ENCODE measurements at places on chromosomes 7 and 10. TPM values are rescaled to one million over a fixed set of nuclear protein-coding genes. Genes with fewer than 3 reads are reported as not detected.

DNA sequence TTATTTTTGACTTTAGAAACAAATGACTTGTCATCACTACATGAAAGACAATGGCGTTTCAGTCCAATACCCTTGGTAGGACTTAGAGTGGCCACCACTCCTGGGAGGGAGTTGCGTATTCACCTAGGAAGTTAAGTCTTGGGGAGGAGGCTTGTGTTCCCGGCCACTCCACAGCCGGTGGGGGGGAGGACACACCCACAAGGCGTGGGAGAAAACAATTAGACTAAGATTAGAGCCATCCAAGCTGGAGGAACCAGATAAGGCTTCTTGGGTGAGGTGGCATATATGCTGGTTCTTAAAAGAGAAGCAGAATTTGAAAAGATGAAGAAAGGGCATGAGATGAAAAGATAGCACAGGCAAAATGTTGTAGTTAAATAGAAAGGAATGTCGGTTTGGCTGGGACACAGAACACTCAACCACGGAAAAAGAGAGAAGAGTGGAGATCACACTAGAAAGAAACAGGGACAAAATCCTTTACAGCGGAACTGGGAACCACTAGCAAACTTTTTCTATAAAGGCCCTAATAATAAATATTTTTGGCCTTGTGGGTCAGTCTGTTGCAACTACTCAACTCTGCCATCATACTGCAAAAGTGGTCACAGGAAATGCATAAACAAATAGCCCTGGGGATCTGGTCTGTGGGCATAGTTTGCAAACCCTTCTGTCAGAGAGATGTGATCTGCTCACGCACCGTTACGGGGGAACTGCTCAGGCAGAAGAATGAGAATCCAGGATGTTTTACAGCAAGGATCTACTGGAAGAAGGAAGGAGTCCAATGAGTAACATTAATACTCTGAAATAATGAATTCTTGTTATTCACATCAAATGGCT lies 651.8 kb downstream of the PARD3 start:
- no peak for DNase-seq

- no peak for DNase-seq
These were observed 577.1 kb downstream of the PARD3 start for GRCh38 chr10:34237898-34238455.

CACNB2 gene
- 1.1 TPM for polyA plus RNA-seq

PGAM2 gene
- not detected for polyA plus RNA-seq

DNA sequence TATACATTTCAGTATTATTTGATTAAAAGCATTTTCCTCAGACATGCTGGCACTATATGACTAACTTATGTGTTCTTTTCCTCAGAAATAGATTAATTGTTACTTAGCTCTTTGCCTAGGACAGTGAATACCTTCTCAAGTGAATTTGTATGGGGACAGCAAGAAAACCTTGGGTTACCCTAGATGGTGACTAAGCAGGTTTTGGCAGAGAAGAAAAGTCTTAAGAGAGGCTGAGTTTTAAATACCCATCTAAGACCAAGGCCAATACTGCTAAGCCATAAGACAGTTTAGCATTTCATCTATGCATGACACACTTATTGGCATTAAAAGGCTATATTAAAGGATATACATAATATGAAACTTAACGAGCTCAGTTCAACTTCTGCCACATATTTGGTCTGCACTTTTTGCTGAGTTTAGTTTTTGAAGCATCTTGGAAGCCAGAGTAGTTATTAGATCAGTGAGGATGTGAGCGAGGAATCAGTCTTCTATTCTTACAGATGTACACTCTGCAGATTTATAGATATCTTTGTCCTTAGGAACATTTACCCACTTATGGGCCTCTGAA lies 54.6 kb upstream of the FAM3C start:
- no peak for DNase-seq

SEPTIN7 gene
- polyA plus RNA-seq = 486 TPM
